Naive thymus-derived CD8-positive, alpha-beta T cell (primary cell): ENCODE measurements at places on chromosomes 1 and 21. TPM values are rescaled to one million over a fixed set of nuclear protein-coding genes. Genes with fewer than 3 reads are reported as not detected.

The CCDC181 gene
- not detected for total RNA-seq

The OR6N1 gene
- total RNA-seq, result not detected

The IFNLR1 gene
- total RNA-seq, result 4.6 TPM

The KRTAP21-3 gene
- not detected for total RNA-seq

The AGRN gene
- 6.4 TPM for total RNA-seq

The CSMD2 gene
- total RNA-seq, result not detected

The IGSF5 gene
- total RNA-seq, result not detected

The PTAFR gene
- 0.70 TPM for total RNA-seq

The ZNF683 gene
- 2.1 TPM for total RNA-seq

The RASAL2 gene
- total RNA-seq, result not detected

The PM20D1 gene
- 1.6 TPM for total RNA-seq

The PTPN22 gene
- total RNA-seq, result 27.3 TPM

The INAVA gene
- not detected for total RNA-seq

The NBPF3 gene
- total RNA-seq, result 19.6 TPM

The GPR37L1 gene
- total RNA-seq, result not detected

The LIN28A gene
- total RNA-seq, result not detected

The TNFRSF9 gene
- total RNA-seq, result 0.05 TPM

The COX20 gene
- total RNA-seq, result 36.8 TPM

The FCRL2 gene
- 3.1 TPM for total RNA-seq

The HPCAL4 gene
- 31.9 TPM for total RNA-seq

The FCRL6 gene
- total RNA-seq, result 2.1 TPM

The FCRL1 gene
- total RNA-seq, result 13.2 TPM

The APCS gene
- total RNA-seq, result not detected

The NCF2 gene
- 0.99 TPM for total RNA-seq

The AMY1C gene
- total RNA-seq, result not detected

The XCL2 gene
- not detected for total RNA-seq

The OR10R2 gene
- not detected for total RNA-seq

The OR10Z1 gene
- total RNA-seq, result not detected

The NFASC gene
- not detected for total RNA-seq

The BTG2 gene
- total RNA-seq, result 191 TPM

The CCDC27 gene
- total RNA-seq, result not detected

The TRABD2B gene
- total RNA-seq, result not detected

The AMIGO1 gene
- 32.8 TPM for total RNA-seq
